Activated CD4-positive, alpha-beta T cell treated with anti-CD3 and anti-CD28 coated beads, Interleukin-2, amount 10 ng/mL, durations not matched to agents 24 days and 14 days (primary cell): ENCODE measurements at places on chromosomes 1 and 21. TPM values are rescaled to one million over a fixed set of nuclear protein-coding genes. Genes with fewer than 3 reads are reported as not detected.

Gene SPRR2E
- total RNA-seq: not detected in 2 replicates

Gene RNU1-2
- 1,962 and 2,189 TPM in 2 replicates for total RNA-seq

Gene SSU72
- 134 TPM in 2 replicates for total RNA-seq

DNA sequence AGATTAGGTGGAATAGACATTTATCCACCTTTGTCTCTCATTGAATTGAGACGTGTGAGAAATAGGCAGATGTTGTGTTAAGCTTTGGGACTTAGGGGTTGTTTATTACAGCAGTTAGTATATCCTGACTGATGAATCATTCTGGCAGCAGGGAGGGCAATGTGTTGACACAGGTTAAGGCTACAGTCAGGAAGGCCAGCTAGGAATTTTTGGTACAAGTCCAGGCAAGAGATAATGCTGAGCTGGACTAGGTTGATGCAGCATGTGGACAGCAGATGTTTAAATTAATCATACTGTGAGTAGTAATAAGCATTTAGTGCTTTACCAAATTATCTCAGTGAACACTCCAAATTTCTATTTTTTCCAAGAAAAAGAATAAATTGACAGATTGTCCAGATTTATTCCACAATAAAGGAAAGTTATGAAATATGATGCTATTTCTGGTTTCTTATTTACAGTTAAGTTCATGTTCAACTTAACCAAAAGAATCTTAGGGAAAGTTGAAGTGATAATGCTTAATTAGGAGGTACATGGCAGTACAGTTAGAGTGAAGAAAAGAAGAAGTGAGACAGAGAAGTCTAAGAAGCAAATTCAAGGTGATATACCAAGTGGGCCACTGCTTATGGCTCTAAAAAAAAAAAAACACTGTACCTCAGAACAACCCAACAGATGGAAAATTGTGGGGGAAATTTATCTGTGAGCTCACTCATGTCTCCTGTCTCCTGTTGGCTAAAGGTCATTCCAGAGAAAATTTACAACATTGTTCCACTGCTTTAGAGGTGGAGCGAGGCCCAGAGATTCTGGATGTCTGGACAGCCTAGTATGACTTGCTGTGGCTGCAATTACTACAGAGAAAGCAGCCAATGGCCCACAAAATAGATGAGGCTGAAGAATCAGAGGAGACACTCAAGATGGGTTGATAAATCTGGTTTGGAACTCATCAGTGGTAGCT lies 102.7 kb upstream of the C21orf91 start:
- no peak overlapping the region for H3K4me3 ChIP-seq
- H3K4me1 ChIP-seq: no peaks in the 10 kb centered on the region
- peaks cover 3% of the 10 kb centered on the region for H3K27me3 ChIP-seq
- no peak for DNase-seq

- no peaks in the 10 kb centered on the region for H3K36me3 ChIP-seq
- peaks cover 7% of the 10 kb centered on the region for H3K4me1 ChIP-seq
- H3K4me3 ChIP-seq: peak overlapping the region; percentile 31
- H3K27ac ChIP-seq: no peak overlapping the region
Measured at GRCh38 chr1:1597275-1597930, 2.5 kb downstream of the FNDC10 start.

DNA sequence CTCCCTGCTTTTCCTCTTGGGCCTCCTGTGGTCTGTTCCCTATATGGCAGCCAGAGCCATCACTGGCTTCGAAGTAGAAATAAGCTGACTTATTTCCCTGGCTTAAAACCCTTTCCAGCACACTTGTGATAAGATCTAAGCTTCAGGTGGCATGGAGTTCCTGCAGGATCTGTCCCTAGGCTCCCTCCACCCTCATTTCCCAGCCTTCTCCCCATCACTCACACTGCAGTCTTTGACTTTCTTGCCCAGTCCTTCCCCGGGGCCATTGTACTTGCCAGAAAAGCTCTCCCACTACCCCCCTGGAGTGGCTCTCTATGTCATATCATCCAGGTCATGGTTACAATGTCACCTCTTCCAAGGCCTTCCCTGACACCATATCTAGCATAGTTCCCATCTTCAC lies 55.8 kb downstream of the KCNJ6 start:
- no peak for DNase-seq
- H3K4me3 ChIP-seq: no peak overlapping the region
- H3K36me3 ChIP-seq: no peaks in the 10 kb centered on the region
- H3K4me1 ChIP-seq: no peaks in the 10 kb centered on the region
- H3K27ac ChIP-seq: no peak overlapping the region
- H3K27me3 ChIP-seq: peaks cover 3% of the 10 kb centered on the region

DNA sequence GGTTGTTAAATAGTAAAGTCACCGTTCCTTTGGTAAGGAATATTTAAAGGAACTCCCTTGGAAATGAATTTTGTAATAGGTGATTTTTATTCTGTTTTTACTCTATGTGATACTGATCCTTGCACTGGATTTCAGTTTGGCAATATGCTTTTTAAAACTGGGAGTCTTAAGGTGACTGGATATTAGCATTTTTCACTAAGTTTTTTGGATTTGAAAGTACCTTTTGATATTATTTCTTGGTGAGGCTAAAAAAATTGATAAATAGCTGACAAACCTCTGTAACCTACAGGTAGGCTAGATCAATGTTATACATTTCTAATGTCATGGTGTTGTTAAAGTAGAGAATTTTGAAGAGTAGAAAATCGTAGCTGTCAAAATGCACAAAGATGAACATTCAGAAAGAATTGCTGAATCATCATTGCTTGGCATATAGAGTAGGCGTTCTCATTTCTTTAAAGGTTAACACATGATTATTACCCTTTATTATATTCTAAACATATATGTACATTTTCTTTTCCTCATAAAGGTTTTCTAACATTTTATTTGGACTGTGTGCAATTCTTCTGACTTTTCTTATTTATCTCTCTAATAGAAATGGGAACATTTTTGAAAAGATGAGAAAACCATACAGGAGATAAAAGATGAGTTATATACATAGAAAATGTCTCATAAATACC lies 1.5 kb upstream of the DNAJB4 start:
- H3K4me3 ChIP-seq: peak overlapping the region; percentile 9
- peaks cover 2% of the 10 kb centered on the region for H3K27me3 ChIP-seq
- H3K4me1 ChIP-seq: peaks cover 26% of the 10 kb centered on the region
- H3K36me3 ChIP-seq: no peaks in the 10 kb centered on the region
- no peak for DNase-seq

DNA sequence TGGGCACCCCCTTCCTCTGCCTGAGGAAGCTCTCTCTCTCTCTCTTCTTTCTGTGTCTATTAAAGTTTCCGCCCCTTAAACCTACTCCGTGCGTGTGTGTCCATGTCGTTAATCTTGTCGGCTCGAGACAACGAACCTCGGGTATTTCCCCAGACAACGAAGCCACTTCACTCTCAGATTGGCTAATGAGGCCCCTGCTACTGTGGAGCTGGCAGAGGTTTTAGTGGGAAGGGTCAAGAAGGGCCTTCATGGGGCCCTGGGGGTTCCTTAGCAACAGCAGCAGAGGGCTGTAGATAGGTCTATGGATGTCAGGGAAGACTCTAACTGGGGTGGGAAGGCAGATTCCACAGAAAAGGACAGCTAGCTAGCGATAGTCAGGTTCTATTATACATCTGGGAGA lies 239.8 kb upstream of the RAB4A start:
- H3K27me3 ChIP-seq: peaks cover 16% of the 10 kb centered on the region
- no peak for DNase-seq
- no peak overlapping the region for H3K4me3 ChIP-seq

DNA sequence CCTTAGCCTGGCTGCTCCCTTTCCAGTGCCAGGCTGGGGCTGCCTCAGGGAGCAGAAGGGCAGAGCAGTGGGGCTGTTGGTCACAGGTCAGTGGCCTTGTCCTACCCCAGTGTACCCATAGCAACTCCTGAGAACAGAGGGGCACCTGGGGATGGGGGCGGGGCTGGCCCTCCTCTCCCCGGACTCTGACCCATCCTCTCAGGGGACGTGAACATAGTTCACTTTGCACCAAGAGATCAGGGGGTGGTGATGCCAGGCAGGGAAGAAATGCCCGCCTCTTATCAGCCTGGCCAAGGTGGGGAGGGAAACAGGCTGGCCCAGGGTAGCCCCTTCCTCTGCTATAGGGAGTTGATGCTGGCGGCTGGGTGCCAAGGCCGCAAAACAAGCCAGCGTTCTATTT lies 4.9 kb downstream of the ETNK2 start:
- H3K4me1 ChIP-seq: no peaks in the 10 kb centered on the region
- H3K36me3 ChIP-seq: no peaks in the 10 kb centered on the region
- DNase-seq: no peak
- H3K27me3 ChIP-seq: peaks cover 21% of the 10 kb centered on the region
- H3K4me3 ChIP-seq: no peak overlapping the region

- peaks cover 41% of the 10 kb centered on the region for H3K36me3 ChIP-seq
- DNase-seq: no peak
- H3K4me1 ChIP-seq: peaks cover 11% of the 10 kb centered on the region
Measured at GRCh38 chr1:65225179-65225578, 77.2 kb downstream of the AK4 start.

- peak; percentile 65 for DNase-seq
- H3K4me3 ChIP-seq: peak overlapping the region; percentile 73
- H3K27ac ChIP-seq: peak overlapping the region; percentile 81
- H3K4me1 ChIP-seq: peaks cover 52% of the 10 kb centered on the region
- H3K36me3 ChIP-seq: peaks cover 73% of the 10 kb centered on the region
Measured at GRCh38 chr21:44090325-44090724, 16.9 kb upstream of the PWP2 start.

GRCh38 chr21:35399706-35400105 lies 350.6 kb upstream of the RUNX1 start:
- H3K4me1 ChIP-seq: peaks cover 28% of the 10 kb centered on the region
- H3K4me3 ChIP-seq: no peak overlapping the region
- no peak overlapping the region for H3K27ac ChIP-seq
- H3K27me3 ChIP-seq: peaks cover 4% of the 10 kb centered on the region
- DNase-seq: no peak

DNA sequence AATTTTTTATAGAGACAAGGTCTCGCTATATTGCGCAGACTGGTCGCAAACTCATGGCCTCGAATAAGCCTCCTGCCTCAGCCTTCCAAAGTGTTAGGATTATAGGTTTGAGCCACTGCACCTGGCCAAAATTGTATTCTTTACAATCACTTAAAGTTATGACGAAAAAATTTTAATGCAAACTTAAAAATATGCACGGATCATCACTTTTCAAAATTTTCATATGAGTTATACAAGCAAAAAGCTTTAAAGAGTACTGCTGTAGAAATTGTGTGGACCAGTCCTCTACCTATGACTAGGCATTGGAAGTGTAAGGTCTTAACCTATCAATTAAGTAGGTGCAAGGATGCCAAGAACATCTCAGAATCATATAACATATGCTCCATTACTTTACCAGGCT lies 34.9 kb downstream of the COP1 start:
- H3K27me3 ChIP-seq: no peaks in the 10 kb centered on the region
- H3K4me3 ChIP-seq: no peak overlapping the region
- H3K36me3 ChIP-seq: peaks cover 41% of the 10 kb centered on the region

- H3K4me3 ChIP-seq: no peak overlapping the region
- H3K27ac ChIP-seq: no peak overlapping the region
- H3K36me3 ChIP-seq: no peaks in the 10 kb centered on the region
- H3K4me1 ChIP-seq: peaks cover 24% of the 10 kb centered on the region
- H3K27me3 ChIP-seq: peaks cover 2% of the 10 kb centered on the region
- no peak for DNase-seq
Measured at GRCh38 chr1:203509135-203509534, 15.2 kb downstream of the OPTC start.

- peaks cover 12% of the 10 kb centered on the region for H3K4me1 ChIP-seq
- no peak overlapping the region for H3K4me3 ChIP-seq
- H3K36me3 ChIP-seq: no peaks in the 10 kb centered on the region
- DNase-seq: no peak
- H3K27me3 ChIP-seq: peaks cover 61% of the 10 kb centered on the region
- H3K27ac ChIP-seq: no peak overlapping the region
Measured at GRCh38 chr1:208233546-208233945, 10.6 kb downstream of the PLXNA2 start.

GRCh38 chr1:53739109-53739681 lies at the start of gene GLIS1:
GLIS1 (minus strand) TSS chr1:53739164; CDS start chr1:53738064, 1,100 bp downstream.
- DNase-seq: peak; percentile 91
- peak within 1 kb of the TSS; percentile 62 for H3K4me3 ChIP-seq
- H3K4me1 ChIP-seq: peaks cover 2% of the 10 kb centered on the region
- no peaks in the 10 kb centered on the region for H3K36me3 ChIP-seq
- peaks cover 67% of the 10 kb centered on the region for H3K27me3 ChIP-seq
- no peak within 1 kb of the TSS for H3K27ac ChIP-seq

DNA sequence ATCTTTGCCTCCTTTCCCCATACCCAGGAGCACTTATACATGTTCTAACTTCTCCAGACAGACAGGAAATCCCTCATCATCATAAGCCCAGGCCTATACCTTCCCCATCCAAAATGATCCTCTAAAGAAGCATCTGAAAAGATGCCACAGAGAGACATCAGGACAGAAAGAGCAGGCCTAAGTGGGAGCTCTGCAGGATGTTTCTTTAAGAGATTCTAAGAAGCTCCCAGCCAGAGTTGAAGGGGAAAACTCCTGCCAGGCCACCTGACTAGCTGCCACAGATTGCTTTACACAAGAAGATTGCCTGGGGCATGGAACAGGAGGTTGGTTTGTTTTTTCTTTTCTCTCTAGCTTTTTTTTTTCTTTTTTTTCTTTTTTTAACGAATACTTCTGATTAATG lies 275.8 kb downstream of the VAV3 start:
- no peaks in the 10 kb centered on the region for H3K4me1 ChIP-seq
- no peak overlapping the region for H3K4me3 ChIP-seq
- no peak for DNase-seq
- H3K36me3 ChIP-seq: no peaks in the 10 kb centered on the region
- no peaks in the 10 kb centered on the region for H3K27me3 ChIP-seq
- no peak overlapping the region for H3K27ac ChIP-seq

GRCh38 chr1:25186161-25187007 lies 45.9 kb downstream of the SYF2 start:
- no peaks in the 10 kb centered on the region for H3K4me1 ChIP-seq
- DNase-seq: no peak
- H3K27ac ChIP-seq: no peak overlapping the region
- H3K4me3 ChIP-seq: no peak overlapping the region

DNA sequence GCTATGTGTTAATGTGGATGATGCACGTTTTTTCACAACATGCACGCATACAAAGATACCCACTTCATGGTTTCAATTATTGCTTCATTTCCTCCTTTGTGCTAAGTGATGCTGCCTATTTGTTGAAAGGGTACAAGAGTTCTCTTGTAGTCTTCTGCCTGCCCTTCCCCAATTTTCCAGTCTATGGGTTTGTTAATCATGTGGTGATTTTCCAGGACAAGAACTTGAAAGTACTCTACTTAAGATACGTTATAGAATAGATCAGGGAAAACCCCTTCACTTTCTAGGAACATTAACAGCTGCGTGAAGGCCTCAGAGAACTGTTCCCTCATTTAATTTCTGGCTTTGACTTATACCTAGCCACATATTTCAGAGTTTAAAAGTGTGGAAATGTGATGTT lies 52.1 kb upstream of the SLC44A3 start:
- H3K4me3 ChIP-seq: no peak overlapping the region
- no peaks in the 10 kb centered on the region for H3K4me1 ChIP-seq
- H3K27ac ChIP-seq: no peak overlapping the region
- H3K27me3 ChIP-seq: peaks cover 2% of the 10 kb centered on the region
- no peaks in the 10 kb centered on the region for H3K36me3 ChIP-seq
- DNase-seq: no peak
